B cell (primary cell): ENCODE measurements at places on chromosomes 1 and 21.

GRCh38 chr1:56525489-56526041 lies 53.8 kb downstream of the PLPP3 start:
- H3K36me3 ChIP-seq = no peaks in the 10 kb centered on the region
- DNase-seq = peak; percentile 33
- H3K27me3 ChIP-seq = no peaks in the 10 kb centered on the region

GRCh38 chr21:41800425-41801320 lies 33.8 kb upstream of the RIPK4 start:
- DNase-seq = no peak
- peaks cover 46% of the 10 kb centered on the region for H3K36me3 ChIP-seq
- H3K27ac ChIP-seq = no peak overlapping the region
- no peak overlapping the region for H3K4me3 ChIP-seq

DNA sequence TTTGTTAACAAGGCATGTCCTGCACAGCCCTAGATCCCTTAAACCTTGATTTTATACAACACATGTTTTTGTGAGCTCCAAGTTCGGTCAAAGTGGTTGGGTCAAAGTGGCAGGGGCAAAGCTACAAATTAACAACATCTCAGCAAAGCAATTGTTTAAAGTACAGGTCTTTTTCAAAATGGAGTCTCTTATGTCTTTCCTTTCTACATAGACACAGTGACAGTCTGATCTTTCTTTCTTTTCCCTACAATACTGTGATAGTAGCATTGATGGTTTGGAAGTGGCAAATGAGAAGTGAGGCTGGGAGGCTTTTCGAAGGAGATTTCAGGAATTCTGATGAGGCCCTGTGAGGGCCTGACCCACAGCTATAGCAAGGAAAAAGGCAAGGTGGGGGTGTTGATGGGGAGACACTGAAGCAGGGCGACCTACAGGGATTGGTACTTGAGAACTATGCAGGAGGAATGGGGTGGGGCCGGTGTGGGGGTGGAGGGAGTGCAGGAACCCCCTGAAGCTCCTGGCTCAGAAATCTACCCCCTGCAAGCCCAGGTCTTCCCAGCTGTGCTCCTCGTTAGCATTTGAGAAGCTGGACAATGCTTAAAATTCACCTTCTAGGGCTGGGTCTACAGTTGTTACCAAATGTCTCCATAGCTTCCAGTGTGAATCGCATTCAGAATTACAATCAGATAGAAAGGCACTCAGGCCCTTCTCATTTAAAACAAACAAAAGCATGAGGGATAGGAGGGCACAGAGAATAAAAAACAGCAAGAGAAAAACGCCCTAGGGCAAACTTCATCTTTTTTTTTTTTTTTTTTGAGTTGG lies 102.6 kb upstream of the PPM1J start:
- no peaks in the 10 kb centered on the region for H3K27me3 ChIP-seq
- peaks cover 4% of the 10 kb centered on the region for H3K4me1 ChIP-seq
- H3K36me3 ChIP-seq = no peaks in the 10 kb centered on the region
- H3K4me3 ChIP-seq = no peak overlapping the region

DNA sequence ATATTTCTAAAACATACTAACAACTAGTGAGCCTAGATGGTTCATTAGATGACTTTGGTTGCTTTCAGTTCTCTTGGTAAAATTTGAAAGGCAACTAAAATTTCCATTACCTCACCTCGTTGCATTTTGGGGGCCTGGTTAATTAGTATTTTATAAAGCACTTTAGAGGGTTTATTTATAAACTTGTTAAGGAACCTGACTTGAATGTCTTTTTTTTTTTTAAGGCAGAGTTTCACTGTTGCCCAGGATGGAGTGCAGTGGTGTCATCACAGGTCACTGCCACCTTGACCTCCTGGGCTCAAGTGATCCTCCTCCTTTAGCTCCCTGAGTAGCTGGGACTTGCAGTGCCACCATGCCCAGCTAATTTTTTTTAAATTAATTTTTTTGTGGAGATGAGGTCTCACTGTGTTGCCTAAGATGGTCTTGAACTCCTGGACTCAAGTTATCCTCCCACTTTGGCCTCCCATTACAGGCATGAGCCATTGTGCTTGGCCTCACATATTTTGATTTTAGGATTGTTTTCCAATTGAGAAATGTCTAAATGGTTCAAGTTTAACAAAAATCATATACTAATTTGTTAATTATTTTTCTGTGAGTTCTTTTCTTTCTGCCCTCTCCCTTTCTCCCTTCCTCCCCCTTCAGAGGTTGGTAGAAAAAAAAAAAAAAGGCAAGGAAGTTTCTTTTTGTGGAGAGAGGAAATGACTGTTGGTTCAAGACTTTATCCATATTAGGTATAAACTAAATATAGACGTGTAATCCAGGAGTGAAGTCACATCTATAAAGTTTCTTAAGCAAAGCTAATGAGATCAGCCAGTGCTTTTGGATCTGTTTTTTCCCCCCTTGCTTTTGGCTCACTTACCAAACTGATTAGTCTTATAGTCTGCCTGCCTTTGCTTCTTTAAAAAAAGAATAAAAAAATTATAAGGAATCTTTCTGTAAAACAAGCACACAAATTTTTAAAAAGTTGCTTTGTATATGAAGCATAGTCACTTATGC lies 24.7 kb downstream of the CLIC4 start:
- no peaks in the 10 kb centered on the region for H3K36me3 ChIP-seq
- no peak overlapping the region for H3K4me3 ChIP-seq
- peaks cover 17% of the 10 kb centered on the region for H3K4me1 ChIP-seq
- no peak overlapping the region for H3K27ac ChIP-seq

- peak; percentile 63 for DNase-seq
- no peak overlapping the region for H3K4me3 ChIP-seq
- H3K27me3 ChIP-seq = no peaks in the 10 kb centered on the region
- no peaks in the 10 kb centered on the region for H3K4me1 ChIP-seq
- H3K27ac ChIP-seq = no peak overlapping the region
- H3K36me3 ChIP-seq = no peaks in the 10 kb centered on the region
Observed at GRCh38 chr1:13813398-13814012, 113.5 kb downstream of the PRDM2 start.

DNA sequence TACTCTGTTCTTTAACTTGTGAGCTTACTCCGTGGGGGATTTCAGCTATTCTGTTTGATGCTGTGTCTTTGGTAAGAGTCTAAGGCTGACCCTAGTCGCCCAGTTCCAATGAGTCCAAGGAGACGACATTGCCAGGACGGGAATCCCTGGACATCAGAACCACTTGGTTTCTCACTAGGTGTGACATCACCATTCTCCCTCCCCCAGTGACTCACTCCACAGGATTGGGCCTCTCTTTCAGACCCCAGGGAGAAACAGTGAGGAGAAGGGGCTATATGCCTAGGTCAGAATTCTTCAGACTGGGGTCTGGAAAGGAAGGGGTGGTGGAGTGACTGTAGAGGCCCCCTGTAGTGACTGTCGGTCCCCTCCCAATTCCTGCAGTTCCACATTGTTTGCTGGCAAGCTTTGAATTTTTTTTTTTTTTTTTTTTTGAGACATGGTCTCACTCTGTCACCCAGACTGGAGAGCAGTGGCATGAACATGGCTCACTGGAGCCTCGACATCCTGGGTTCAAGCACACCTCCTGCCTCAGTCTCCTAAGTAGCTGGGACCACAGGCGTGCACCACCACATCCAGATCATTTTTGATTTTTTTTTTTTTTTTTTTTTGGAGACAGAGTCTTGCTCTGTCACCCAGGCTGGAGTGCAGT lies 21.3 kb downstream of the ALPL start:
- H3K4me3 ChIP-seq = no peak overlapping the region
- no peak overlapping the region for H3K27ac ChIP-seq
- no peak for DNase-seq
- no peaks in the 10 kb centered on the region for H3K36me3 ChIP-seq

DNA sequence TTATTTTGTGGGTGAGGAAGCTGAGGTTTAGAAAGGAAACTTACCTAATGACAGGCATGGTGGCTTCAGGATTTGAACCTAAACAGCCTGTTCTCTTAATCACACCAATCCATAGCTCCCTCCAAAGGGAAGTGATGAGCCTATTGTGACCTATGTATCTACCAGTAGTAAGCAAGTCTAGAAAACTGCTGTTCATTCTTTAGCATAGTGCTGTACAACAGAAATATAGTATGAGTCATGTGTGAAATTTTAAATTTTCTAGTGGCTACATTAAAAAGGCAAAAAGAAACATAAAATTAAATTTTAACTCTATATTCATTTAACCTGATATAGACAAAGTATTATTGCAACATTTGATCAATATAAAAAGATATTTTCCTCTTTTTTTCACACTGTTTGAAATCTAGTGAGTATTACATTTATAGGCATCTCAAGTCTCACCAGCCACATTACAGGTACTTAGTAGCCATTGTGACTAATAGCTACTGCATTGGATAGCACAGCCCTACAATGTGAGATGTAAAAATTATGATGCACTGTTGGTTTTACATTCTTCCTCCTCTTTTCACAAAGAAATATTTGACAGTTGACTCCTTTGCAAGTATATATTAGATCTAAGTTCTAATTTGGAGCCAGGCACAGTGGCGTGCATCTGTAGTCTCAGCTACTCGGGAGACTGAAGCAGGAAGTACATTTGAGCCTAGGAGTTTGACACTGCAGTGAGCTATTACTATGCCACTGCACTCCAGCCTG lies 16.6 kb downstream of the IPO9 start:
- no peak overlapping the region for H3K4me3 ChIP-seq
- no peak for DNase-seq
- H3K27ac ChIP-seq = no peak overlapping the region
- peaks cover 38% of the 10 kb centered on the region for H3K36me3 ChIP-seq
- peaks cover 7% of the 10 kb centered on the region for H3K4me1 ChIP-seq

DNA sequence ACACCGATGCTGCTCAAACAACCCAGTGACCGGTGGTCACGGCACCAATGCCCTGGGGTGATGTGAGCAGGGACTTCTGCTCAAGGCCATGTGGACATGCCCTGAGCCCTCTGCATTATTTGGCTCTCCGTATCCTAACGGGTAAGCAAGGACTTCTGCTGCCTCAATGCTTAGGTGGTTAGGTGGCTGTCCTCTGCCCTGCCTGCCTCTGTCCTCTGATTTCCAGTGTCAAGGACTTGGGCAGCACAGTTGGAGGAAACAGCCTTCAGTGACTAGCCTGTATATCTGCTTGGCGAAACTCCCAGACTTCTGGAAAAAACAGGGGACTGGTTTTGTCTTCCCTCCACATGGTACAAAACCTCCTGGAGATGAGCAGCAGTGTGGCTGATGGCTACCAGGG lies 34.5 kb downstream of the DNAJC11 start:
- no peak overlapping the region for H3K4me3 ChIP-seq
- H3K36me3 ChIP-seq = peaks cover 26% of the 10 kb centered on the region
- DNase-seq = no peak
- H3K27ac ChIP-seq = no peak overlapping the region

DNA sequence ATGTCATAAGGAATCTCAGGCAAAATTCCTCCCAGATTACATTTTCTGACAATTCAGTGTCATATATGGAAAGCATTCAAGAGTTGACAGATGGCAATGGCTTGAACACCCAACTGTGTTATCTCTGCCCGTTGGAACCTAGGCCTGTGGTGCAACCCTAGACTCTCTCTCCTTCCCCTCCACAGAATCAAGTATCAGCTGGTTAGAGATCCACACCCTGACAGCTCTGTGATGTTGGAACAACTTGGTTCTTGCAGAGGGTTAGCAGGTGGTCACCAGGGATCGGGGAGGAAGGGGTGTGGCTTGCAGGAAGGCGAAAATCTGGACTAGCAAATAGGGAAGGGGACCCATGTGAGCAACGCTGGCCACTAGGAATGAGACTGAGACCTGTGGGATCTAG lies 26.3 kb downstream of the PCSK9 start:
- no peaks in the 10 kb centered on the region for H3K27me3 ChIP-seq
- H3K36me3 ChIP-seq = peaks cover 43% of the 10 kb centered on the region
- no peak for DNase-seq

DNA sequence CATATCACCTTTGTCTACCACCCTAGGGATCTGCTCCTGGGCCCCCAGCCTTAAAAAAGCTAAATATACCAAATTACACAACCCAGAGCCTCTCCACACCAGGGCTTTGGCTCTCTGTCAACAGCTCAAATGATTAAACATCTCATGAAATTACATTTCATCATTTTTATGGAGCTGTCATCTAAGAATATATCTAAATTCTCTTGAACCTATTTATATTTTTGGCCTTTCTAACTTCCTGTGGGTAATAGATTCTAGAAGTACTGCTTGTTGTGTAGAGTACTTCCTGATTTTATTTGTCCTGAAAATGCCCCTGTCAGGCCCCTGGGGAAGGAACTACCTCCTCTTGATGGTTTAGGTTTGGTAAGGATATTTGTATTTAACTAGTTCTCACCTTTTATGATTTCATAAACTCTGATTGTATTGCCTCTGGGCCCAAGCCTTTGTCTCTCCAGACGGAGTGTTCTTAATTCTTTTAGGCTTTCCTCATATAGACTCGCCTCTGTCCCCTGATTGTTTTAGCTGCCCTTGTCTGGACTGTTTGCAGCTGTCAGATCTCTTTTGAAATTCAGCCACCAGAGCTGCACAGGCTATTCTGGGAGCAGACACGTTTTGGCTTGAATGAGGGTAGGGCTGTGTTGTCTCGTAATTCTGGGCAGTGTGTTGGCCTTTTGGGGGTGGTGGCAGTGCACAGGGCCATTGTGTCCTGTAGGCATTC lies 16.6 kb downstream of the MYOG start:
- no peak for DNase-seq
- H3K27ac ChIP-seq = no peak overlapping the region
- peaks cover 7% of the 10 kb centered on the region for H3K4me1 ChIP-seq
- H3K36me3 ChIP-seq = no peaks in the 10 kb centered on the region

DNA sequence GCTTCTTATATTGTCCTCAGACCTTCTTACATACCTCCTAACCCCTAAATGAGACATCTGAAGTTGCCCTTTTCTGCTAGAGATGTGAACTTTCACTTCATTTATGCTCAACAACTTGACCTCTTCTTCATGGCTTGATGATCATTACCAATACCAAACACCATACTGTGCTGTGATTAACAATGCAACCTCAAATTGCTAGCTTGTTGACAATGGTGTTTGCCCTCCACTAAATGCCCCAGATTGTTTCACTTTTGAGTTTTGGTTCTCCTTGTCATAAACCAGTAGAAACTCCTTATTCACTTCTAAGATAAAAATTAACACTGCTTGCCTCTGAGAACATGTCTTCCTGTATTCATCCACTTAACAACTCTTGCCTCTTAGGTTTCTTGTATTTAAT lies 5.6 kb downstream of the JAK1 start:
- peaks cover 90% of the 10 kb centered on the region for H3K4me1 ChIP-seq
- H3K27ac ChIP-seq = peak overlapping the region; percentile 96
- no peaks in the 10 kb centered on the region for H3K27me3 ChIP-seq

- no peaks in the 10 kb centered on the region for H3K4me1 ChIP-seq
- no peak for DNase-seq
- no peaks in the 10 kb centered on the region for H3K27me3 ChIP-seq
- no peaks in the 10 kb centered on the region for H3K36me3 ChIP-seq
- no peak overlapping the region for H3K27ac ChIP-seq
Observed at GRCh38 chr1:200392625-200393185, 17.1 kb downstream of the ZNF281 start.

GRCh38 chr1:248817065-248817464 lies 8.7 kb downstream of the SH3BP5L start:
- H3K4me3 ChIP-seq = no peak overlapping the region
- no peaks in the 10 kb centered on the region for H3K27me3 ChIP-seq
- peak; percentile 18 for DNase-seq
- peaks cover 2% of the 10 kb centered on the region for H3K36me3 ChIP-seq
- H3K27ac ChIP-seq = no peak overlapping the region

GRCh38 chr1:11805422-11806306 lies at the start of the genes CLCN6 and MTHFR:
Gene CLCN6 (plus strand): TSS chr1:11806191. CDS start chr1:11806263, 72 bp downstream.
Gene MTHFR (minus strand): TSS chr1:11805964. CDS start chr1:11803116, 2,848 bp downstream.
- H3K4me3 ChIP-seq = peak within 1 kb of the TSS; percentile 80
- peaks cover 66% of the 10 kb centered on the region for H3K4me1 ChIP-seq
- peak; percentile 99 for DNase-seq

- H3K4me1 ChIP-seq = no peaks in the 10 kb centered on the region
- no peak for DNase-seq
- no peaks in the 10 kb centered on the region for H3K27me3 ChIP-seq
- no peak overlapping the region for H3K4me3 ChIP-seq
Observed at GRCh38 chr1:24228311-24228710, 41.2 kb upstream of the IFNLR1 start.
